ENCODE measurements at places on chromosomes 16 and 17.

GRCh38 chr16:11405331-11406176, 60.3 kb downstream of the RMI2 start:
- no peaks in the 10 kb centered on the region for H3K27me3 ChIP-seq
- H3K4me3 ChIP-seq: no peak overlapping the region
- no peaks in the 10 kb centered on the region for H3K36me3 ChIP-seq
- H3K4me1 ChIP-seq: no peaks in the 10 kb centered on the region

GRCh38 chr17:76952402-76952801, 84.2 kb downstream of the MGAT5B start:
- no peaks in the 10 kb centered on the region for H3K4me1 ChIP-seq
- no peak overlapping the region for H3K27ac ChIP-seq
- no peaks in the 10 kb centered on the region for H3K36me3 ChIP-seq
- no peak overlapping the region for H3K4me3 ChIP-seq
- no peak for DNase-seq

- H3K4me1 ChIP-seq: no peaks in the 10 kb centered on the region
- no peak overlapping the region for H3K4me3 ChIP-seq
- no peak for DNase-seq
- H3K36me3 ChIP-seq: no peaks in the 10 kb centered on the region
Observed at GRCh38 chr16:12207939-12208338, 231.4 kb downstream of the SNX29 start.

DNA sequence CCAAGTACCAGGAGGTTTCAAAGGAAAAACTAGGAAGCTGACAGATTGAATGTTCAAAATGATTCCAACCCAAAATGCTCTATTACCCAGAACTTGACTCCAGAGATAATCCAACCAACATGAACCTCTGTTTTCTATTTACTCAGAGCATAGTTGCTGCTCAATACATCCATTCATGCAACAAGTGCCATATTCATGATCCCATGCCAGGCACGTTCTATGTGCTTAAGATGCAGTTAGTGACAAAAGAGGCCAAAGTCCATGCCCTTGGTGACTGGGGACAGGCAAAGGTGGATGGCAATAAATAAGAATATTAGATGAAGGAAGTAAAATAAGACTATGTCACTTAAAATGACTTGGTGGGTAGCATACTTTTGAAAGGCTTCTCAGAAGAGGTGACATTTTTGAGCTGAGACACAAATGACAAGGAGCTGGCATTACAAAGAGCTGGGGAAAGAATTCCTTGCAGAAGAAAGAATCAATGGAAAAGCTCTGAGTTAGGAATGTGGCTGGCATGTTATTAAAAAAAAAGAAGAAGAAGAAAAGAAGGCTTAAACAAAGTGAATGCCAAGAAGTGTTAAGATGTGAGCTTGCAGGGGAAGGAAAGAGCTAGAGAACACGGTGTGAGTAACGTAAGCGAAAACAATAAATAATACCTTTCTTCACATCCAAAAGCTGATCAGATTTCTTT, 34.5 kb downstream of the TOX3 start:
- H3K27me3 ChIP-seq: no peaks in the 10 kb centered on the region
- H3K4me3 ChIP-seq: no peak overlapping the region
- H3K27ac ChIP-seq: no peak overlapping the region

- H3K4me1 ChIP-seq: no peaks in the 10 kb centered on the region
- no peaks in the 10 kb centered on the region for H3K36me3 ChIP-seq
- H3K4me3 ChIP-seq: no peak overlapping the region
- no peak overlapping the region for H3K27ac ChIP-seq
Observed at GRCh38 chr16:79863128-79864031, 262.8 kb upstream of the MAF start.

DNA sequence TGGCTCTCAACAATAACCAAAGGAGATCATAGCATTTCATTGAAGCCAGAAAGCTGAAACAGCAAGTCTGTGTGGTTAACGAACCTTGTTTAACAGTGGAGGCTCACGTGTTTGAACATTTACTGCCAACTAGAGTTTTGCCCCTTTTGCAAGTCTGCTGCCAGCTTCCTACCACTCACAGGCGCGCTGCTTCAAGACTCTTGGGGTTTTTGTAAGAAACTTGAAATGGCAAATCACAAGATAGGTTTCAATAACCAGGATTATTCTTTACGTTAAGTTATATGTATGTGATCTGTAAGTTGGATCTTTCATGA, 1.2 kb downstream of the SNTB2 start:
- peak overlapping the region; percentile 89 for H3K27ac ChIP-seq
- no peaks in the 10 kb centered on the region for H3K36me3 ChIP-seq
- H3K4me3 ChIP-seq: peak overlapping the region; percentile 78
- no peak for DNase-seq
- H3K4me1 ChIP-seq: peaks cover 27% of the 10 kb centered on the region
- H3K27me3 ChIP-seq: no peaks in the 10 kb centered on the region

GRCh38 chr16:71384073-71384724, 25.7 kb downstream of the CALB2 start:
- no peaks in the 10 kb centered on the region for H3K4me1 ChIP-seq
- H3K36me3 ChIP-seq: no peaks in the 10 kb centered on the region
- H3K27ac ChIP-seq: no peak overlapping the region
- no peak for DNase-seq

DNA sequence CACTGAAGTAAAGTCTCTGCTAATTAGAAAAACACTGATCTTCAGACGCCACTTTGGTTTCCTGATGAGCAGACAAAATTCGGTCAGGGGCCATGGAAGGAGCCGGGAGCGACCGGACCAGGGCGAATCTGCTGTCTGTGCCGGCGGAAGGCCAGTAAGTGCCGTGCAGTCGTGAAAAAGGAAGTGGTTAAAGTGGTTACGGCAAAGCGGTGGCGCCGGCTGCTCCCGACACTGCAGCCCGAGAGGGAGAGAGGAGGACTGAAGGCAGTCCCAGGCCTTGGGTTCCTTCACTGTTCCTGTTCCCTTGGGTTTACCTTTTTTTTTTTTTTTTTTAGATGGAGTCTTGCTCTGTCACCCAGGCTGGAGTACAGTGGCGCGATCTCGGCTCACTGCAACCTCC, 17.3 kb upstream of the HEXD start:
- DNase-seq: peak; percentile 79
- no peak overlapping the region for H3K27ac ChIP-seq
- H3K4me1 ChIP-seq: peaks cover 7% of the 10 kb centered on the region
- H3K36me3 ChIP-seq: peaks cover 26% of the 10 kb centered on the region
- no peak overlapping the region for H3K4me3 ChIP-seq
- H3K27me3 ChIP-seq: no peaks in the 10 kb centered on the region

DNA sequence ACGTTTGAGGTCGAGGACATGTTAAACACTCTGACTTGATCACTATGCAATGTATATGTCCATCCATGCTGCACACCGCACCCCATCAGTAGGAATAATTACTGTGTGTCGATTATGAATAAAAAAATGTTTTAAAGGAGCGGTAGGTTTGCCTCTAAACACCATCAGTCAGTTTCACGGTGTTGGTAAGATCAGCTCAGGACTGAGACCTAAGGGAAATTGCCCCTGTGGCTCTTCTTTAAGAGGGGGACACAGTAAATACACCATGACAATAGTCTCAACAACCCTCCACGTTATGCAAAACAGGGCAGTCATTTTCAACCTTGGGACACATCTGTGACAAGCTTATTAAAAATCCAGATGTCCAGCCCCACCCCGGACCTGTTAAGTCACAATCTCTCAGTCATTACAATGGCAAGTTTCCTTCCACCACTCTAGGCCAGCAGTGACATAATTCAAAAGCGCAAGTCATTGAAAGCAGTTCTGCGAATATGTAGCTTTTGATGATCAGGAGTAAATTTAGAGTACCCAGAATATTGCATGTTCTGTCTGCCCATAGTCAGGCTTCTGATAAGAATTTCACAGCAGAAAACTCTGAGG, 1.2 kb downstream of the ATMIN start:
- H3K36me3 ChIP-seq: peaks cover 6% of the 10 kb centered on the region
- H3K4me1 ChIP-seq: peaks cover 19% of the 10 kb centered on the region
- no peak for DNase-seq
- no peaks in the 10 kb centered on the region for H3K27me3 ChIP-seq
- H3K27ac ChIP-seq: no peak overlapping the region

DNA sequence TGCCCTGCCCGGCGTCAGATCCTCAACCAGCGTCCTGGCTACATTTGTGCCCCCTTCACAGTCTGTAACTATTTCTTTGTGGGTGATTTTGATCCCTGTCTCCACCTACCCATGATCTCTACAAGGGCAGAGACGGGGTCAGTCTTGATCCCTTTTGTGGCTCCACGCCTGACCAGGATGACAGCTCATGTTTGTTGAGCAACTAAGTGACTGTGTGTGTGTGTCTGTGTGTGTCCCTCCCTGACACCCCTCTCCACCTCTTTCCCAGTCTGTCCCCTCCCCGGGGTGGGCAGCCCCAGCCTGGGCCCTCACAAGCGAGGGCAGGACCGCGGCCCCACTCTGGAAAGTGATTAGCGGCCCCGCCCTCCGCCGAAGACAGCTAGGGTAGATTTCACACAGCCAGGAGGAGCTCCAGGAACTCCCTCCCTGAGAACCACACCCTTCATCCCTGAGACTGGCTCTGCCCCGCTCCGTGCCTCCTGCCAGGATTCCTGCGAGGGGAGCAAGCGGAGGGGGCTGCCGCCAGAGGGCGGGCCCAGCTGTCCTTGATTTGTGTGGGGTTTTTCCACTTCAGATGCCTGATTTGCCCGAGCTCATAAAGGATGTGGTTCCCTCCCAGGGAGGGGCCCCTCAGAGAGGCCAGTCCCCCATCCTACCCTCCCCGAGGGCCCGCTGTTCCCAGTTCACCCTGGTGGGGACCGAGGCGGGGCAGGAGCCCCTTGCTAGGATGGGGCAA, 5.3 kb upstream of the HS3ST6 start:
- DNase-seq: no peak
- peaks cover 58% of the 10 kb centered on the region for H3K27me3 ChIP-seq
- no peak overlapping the region for H3K4me3 ChIP-seq

DNA sequence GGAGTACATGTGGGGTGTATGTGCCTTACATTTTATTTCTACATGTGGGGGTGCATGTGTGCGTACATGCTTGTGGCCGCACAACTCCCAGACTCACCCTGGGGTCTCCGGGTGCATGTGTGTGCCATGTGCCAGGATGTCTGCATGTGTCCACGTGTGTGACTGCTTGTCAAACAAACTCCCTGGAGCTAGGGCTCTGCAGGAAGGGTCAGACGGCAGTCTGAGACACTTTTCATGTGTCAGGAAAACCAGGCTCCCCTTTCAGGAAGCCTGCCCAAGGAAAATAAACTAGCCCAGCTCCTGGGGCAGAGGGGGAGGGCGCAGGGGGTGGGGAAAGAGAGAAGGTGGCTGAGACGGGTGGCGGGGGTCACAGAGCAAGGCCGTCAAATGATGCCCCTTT, 44.7 kb downstream of the FZD2 start:
- no peaks in the 10 kb centered on the region for H3K4me1 ChIP-seq
- no peaks in the 10 kb centered on the region for H3K36me3 ChIP-seq
- no peaks in the 10 kb centered on the region for H3K27me3 ChIP-seq
- no peak overlapping the region for H3K27ac ChIP-seq
- no peak for DNase-seq

GRCh38 chr16:73483076-73483791, 435.3 kb upstream of the ZFHX3 start:
- no peak overlapping the region for H3K27ac ChIP-seq
- H3K36me3 ChIP-seq: no peaks in the 10 kb centered on the region
- peaks cover 5% of the 10 kb centered on the region for H3K27me3 ChIP-seq
- no peak for DNase-seq
- H3K4me3 ChIP-seq: no peak overlapping the region

DNA sequence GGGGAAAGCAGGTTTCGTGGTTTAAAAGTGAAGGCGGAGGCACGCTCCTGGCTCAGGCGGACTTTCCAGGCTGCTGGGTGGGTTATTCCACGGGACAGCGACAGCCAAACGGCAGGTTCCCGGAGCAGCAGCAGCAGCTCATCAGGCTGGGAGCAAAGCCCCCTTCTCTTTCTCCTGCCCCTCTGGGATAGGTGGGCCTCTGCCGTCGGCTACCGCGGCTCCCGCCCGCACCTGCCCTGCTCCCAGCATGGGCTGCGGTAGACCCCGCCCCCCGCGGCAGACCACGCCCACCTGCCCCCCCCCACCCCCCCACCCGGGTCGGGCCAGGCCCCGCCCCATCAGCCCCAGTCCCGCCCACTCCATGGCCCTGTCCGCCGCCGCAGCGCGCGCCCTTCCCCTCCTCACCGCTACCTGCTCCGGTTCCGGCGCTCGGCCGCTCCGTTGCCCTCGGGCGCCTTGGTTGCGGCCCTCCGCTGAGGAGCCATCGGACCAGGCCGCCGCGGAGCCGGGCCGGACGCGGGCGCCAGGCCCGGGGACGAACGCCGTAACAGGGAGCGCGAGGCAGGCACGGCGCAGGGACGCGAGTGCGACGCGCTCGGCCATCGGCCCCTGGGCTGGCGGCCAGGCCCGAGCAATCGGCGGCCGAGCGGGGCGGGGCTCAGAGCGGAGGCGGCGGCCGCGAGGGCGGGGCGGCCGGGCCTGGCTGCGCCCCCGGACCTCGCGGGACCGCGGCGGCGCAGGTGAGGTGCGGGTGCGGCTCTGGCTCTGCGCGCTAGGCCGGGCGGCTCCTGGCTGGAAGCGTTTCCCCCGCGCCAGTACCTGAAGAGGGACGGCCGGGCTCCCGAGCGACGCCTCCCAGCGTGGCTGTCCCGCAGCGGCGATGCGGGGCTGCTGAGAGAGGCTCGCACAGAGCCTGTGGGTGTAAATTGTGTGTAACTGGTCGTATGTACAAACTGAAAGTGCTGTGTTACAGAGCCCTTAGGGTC, at the start of the genes HEXD and OGFOD3:
TSS of gene HEXD (plus strand) at position 347 of the 986 bp plus-strand sequence. CDS start 1,453 bp downstream, outside the sequence.
TSS of gene OGFOD3 (minus strand) at position 586 of the 986 bp plus-strand sequence. CDS start at position 485, 101 bp downstream.
- H3K27me3 ChIP-seq: no peaks in the 10 kb centered on the region
- DNase-seq: peak; percentile 94
- peak within 1 kb of the TSS; percentile 93 for H3K4me3 ChIP-seq
- peak within 1 kb of the TSS; percentile 89 for H3K27ac ChIP-seq
- peaks cover 15% of the 10 kb centered on the region for H3K4me1 ChIP-seq

GRCh38 chr17:3903881-3904290, 11.0 kb upstream of the CAMKK1 start:
- no peaks in the 10 kb centered on the region for H3K36me3 ChIP-seq
- H3K27ac ChIP-seq: no peak overlapping the region
- no peak for DNase-seq
- H3K4me1 ChIP-seq: no peaks in the 10 kb centered on the region

- H3K4me1 ChIP-seq: peaks cover 16% of the 10 kb centered on the region
- peak overlapping the region; percentile 51 for H3K27ac ChIP-seq
- peak overlapping the region; percentile 25 for H3K4me3 ChIP-seq
- no peaks in the 10 kb centered on the region for H3K36me3 ChIP-seq
- no peaks in the 10 kb centered on the region for H3K27me3 ChIP-seq
Observed at GRCh38 chr17:57810721-57811637, 38.9 kb downstream of the MRPS23 start.

- peaks cover 26% of the 10 kb centered on the region for H3K36me3 ChIP-seq
- no peak for DNase-seq
- H3K4me1 ChIP-seq: peaks cover 11% of the 10 kb centered on the region
- H3K4me3 ChIP-seq: no peak overlapping the region
Observed at GRCh38 chr17:81983639-81984373, 6.4 kb downstream of the ASPSCR1 start.

- no peak overlapping the region for H3K27ac ChIP-seq
- H3K4me3 ChIP-seq: no peak overlapping the region
- H3K4me1 ChIP-seq: no peaks in the 10 kb centered on the region
Observed at GRCh38 chr17:7098802-7099459, 15.7 kb downstream of the ASGR2 start.

GRCh38 chr16:86924537-86924936, 346.2 kb downstream of the FOXL1 start:
- peaks cover 4% of the 10 kb centered on the region for H3K4me1 ChIP-seq
- H3K27ac ChIP-seq: no peak overlapping the region
- no peak overlapping the region for H3K4me3 ChIP-seq
- H3K27me3 ChIP-seq: peaks cover 56% of the 10 kb centered on the region

GRCh38 chr17:48247038-48247437, 139.5 kb downstream of the SNX11 start:
- DNase-seq: no peak
- H3K27me3 ChIP-seq: no peaks in the 10 kb centered on the region
- H3K4me1 ChIP-seq: peaks cover 9% of the 10 kb centered on the region
- H3K27ac ChIP-seq: no peak overlapping the region

- no peaks in the 10 kb centered on the region for H3K36me3 ChIP-seq
- H3K27me3 ChIP-seq: no peaks in the 10 kb centered on the region
- H3K4me3 ChIP-seq: no peak overlapping the region
- H3K4me1 ChIP-seq: no peaks in the 10 kb centered on the region
Observed at GRCh38 chr17:70195091-70195490, 25.8 kb downstream of the KCNJ2 start.
